ENCODE measurements at places on chromosomes 7 and 10.

DNA sequence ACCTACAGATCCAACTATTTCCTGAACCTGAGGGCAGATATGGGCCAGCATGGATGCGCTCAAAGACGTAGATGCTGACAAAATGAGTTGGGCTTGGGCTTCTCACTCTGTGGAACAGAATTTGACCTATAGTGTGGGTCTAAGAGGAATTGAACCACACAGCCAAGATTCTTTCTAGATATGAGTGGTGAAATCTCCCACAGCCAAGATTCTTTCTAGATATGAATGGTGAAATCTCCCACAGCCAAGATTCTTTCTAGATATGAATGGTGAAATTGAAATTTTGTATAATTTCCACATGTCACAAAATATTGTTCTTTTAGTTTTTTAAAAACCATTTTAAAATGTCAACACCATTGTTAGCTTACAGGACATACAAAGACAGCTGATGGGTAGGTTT lies 215.4 kb upstream of the LRGUK start:
- DNase-seq = no peak

- DNase-seq = no peak
These were observed 99.7 kb downstream of the BMPR1A start for GRCh38 chr10:86856156-86856555.

DNA sequence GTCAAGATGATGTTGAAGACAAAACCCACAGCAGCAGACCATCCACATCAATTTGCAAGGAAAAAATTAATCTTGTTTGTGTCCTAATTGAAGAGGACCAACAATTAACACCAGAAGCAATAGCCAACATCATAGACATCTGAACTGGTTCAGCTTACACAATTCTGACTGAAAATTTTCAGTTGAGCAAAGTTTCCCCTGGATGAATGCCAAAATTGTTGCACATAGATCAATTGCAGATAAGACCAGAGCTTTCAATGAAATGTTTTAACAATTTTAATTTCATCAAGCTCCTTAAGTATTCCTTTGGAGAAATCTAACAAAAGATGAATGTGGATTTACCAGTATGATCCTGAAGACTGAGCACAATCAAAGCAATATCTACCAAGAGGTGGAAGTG lies 168.6 kb downstream of the CTNNA3 start:
- DNase-seq = no peak

- no peak for DNase-seq
These were observed 80.9 kb upstream of the DDC start for GRCh38 chr7:50646069-50646468.

DNA sequence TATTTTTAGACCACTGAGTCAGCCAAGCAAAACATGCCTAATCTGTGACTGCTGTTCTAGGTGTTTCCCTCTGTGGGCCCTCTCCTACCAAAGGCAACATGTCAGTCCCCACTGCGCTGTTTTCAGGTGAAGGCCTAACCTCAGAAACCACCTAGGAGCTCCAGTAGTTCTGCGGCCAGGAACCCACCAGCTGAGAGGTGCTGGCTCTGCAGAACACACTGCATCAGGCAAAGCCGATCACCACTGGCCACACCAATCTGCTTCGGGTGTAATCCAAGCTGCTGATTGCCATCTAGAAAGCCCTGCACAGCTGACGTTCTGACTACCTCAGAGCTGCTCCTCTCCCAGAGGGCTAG lies 14.9 kb downstream of the CAMK2G start:
- DNase-seq = peak; percentile 66

DNA sequence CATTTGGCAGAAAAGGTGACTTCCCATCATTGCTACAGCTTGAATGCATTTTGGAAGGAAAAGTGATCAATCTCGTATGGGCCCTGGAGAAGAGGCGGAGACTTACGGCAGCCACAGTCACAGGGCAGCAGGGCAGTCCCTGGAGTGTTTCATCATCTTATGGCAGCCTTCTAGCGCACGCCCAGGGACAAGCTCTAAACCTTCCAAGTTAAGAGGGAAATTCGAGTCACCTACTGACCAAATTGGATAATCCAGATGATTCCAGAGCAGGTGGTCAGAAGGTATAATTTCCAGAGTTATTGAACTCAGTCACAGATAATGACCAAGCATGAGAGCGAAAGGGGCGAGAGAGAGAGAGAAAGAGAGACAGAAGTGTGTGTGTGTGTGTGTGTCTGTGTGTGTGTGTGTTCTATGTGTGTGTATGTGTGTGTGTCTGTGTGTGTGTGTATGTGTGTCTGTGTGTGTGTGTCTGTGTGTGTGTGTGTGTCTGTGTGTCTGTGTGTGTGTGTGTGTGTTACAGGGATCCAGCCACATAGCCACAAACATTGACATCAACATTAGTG lies 123.7 kb upstream of the ADAM12 start:
- DNase-seq = no peak

DNA sequence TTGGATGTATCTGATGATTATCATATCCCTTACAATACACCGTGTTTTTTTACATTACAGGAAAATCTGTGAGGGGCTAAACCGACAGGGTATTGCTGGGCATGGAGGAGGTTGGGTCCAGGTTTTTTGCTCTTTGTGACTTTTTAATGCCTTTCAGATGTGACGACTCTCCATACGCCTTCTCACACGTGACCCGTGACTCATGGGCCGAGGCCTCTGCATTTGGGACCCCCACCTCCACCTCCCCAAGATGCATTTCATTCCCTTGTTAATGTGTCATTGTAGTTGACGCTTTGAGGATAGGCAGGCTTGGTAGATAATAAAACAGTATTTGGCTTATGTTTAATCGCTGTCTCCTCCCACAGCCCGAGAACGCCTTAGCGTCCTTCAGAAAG lies 95.3 kb downstream of the CUX1 start:
- DNase-seq = no peak

GRCh38 chr10:53664282-53665019 lies 891.9 kb upstream of the MBL2 start:
- no peak for DNase-seq

DNA sequence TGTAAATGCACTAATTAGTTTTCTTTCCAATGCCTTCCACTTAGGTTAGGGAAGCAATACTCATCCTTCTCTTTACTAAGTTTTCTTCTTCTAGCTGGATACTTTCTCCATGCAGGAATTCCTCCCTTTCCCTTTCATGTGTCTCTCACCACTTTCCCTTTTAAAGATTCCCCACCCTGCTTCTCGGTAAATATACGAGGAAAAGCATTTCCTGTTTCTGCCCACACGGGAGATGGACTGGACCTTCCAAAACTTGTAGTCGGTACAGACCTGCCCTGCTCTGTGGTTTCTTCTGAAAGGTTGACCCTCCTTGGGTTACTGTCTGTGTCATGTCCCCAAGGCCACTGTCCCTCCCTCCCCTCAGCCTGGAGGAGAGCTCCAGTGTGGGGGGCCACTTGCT lies 58.9 kb upstream of the LYZL2 start:
- no peak for DNase-seq

GRCh38 chr7:83149466-83149865 lies 13.2 kb downstream of the PCLO start:
- DNase-seq = no peak

- DNase-seq = no peak
These were observed 1.6 kb downstream of the UNCX start for GRCh38 chr7:1234049-1234880.
